ENCODE measurements at places on chromosomes 2 and 18.

GRCh38 chr2:148654435-148654834 lies 9.9 kb downstream of the EPC2 start:
- no peak for DNase-seq

GRCh38 chr2:69375494-69376353 lies 11.3 kb downstream of the GFPT1 start:
- DNase-seq: peak; percentile 23

GRCh38 chr18:29651122-29651680 lies 1391.3 kb downstream of the DSC3 start:
- DNase-seq: no peak

- DNase-seq: no peak
These were observed 934.1 kb upstream of the CRIM1 start for GRCh38 chr2:35421485-35421884.

DNA sequence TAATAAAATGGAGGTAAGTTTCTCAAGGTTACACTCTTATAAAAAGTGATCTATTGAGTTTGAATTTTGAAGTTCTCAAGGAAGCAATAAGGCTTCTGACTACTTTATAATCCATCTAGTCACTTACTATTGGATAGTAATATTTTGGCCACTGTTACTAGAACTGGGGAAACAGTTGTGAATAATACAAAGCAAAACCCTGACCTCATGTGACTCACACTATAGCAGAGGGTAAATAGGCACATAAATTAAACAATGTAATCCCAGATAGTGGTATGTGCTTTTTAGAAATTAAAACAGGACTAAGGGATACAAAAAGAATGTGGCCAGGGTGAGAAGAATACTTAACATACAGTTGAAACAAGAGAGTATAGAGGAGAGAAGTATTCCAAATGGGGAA lies 78.6 kb downstream of the CALCRL start:
- no peak for DNase-seq

Measured in NCI-H1105 (cell line).